ENCODE measurements at places on chromosomes 7 and 10.

DNA sequence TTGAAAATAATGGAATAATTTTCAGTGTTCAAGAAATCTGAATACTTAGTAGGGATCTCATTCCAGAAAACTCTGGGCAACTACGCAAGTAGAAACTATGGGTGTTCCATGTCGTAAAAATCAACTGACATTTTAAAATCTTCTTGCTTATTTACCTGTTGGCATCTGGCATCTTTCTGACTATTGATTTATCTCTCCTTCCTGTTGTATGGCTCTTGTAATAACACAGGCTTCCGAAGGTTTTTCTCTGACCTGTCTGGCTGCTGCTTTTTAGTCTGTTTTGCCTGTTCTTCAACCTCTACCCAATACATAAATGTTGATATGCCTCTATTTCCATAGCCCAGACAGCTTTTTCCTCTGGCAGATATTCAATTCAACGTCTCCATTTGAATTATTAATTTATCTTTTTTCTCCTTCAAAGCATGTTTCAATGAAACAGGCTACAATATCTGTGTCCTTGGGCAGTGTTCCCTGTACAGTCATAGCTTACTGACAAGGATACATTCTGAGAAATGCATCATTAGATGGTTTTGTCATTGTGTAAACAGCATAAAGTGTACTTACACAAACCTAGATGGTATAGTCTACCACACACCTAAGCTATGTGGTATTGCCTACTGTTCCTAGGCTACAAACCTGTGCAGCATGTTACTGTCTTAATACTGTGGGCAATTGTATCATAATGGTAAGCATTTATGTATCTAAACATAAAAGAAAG is 105.9 kb upstream of the ETV1 start:
- no peak for DNase-seq

GRCh38 chr10:63331586-63331985 is 134.2 kb downstream of the JMJD1C start:
- DNase-seq, result no peak

DNA sequence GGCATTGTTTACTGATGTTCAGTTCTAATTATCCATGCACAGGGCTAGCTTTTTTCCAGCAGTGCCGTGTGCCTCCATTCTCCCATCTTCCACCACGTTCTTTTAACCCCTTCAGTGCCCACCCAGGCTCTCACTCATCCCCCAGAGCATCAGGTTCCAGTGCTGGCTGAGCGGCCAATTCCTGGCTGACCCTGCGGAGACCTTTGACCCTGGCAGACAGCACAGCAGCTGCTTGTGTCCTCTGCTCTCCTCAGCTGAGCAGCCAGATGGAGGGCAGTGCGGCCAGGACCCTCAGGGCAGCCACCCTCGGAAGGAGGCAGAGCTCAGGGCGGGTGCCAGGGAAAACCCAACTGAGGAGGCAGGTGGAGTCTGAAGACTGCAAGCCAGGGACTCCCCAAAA is 48.4 kb downstream of the ZNF503 start:
- DNase-seq, result no peak

DNA sequence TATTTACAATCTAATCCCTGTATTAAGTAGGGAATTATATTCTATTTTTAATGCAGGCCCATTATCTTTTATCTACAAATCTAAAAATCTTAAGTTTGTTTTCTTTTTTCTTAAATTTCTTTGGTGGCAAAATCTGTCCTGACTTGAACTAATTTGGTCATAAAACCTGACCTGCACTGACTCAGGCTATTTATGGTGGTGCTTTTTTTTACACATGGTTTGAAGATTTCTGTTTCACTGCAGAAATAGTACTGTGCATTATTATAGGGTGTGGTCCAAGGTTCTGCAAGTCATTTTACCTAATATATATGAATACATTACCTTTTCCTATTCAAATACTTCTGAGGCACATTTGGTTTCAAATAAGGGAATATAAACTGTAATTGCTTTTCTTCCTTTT is 137.0 kb downstream of the CD36 start:
- no peak for DNase-seq

DNA sequence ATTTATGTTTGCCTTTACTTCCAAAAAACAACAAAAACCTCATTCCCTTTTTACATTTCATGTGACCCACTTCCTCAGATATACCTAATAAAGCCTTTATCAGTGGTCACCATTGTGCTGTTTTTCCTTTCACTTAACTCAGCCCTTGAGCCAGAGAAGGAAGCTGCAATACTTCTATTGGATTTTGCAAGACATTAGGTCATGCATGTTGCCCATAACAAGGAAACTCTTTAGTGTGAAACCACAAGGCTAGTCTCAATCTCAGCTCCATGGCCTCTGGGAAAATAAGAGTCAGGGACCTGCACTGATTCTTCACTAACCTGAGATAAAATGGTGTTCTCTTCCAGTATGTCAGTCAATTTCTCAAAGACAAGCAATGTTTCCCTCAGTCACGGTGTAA is 27.8 kb downstream of the STEAP4 start:
- DNase-seq, result no peak
